Fibroblast of gingiva (primary cell): ENCODE measurements at places on chromosomes 2 and 18.

DNA sequence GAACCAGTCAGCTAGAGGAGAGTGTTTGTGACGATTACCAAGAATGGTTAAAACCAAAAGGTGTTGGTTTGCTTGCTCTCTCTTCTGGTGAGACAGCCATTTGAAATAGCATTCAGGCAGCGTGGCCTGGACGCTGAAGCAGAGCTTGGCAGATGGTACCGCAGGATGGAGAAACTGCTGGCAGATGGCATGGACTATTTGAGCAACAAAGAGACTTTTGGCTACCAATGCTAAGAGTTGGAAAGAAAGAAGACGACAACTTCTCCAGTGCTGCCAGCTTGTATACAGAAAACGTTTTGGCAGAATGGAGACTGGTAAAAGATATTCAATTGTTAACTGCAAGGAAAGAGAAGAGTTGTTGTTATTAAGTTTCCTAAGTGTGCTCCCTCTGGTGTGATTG is 315.0 kb downstream of the PARD3B start:
- DNase-seq, result peak; percentile 80

DNA sequence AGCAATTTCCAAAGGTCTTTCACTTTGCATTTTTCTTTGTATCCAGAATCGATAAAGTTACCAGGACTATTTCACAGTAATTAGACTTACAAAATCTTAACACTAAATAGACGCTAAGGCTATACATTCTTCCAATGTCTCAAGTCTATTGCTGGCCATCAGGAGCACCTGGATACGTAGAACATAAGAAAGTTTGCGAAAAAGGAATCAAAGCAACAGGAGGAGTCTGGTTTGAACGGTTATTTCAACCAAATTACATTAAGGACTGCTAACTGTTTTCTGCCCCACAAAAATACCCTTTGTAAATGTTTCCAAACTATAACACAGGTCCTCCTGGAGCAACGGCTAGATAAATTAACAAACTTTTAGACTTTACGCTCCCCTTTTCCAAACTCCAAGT is 1.4 kb upstream of the HNRNPA3 start:
- no peak for DNase-seq

- no peak for DNase-seq
These were observed 1.9 kb downstream of the NOP58 start for GRCh38 chr2:202267495-202267894.

- DNase-seq, result peak; percentile 10
These were observed 762 bp upstream of the GAD1 start for GRCh38 chr2:170815746-170816503.

DNA sequence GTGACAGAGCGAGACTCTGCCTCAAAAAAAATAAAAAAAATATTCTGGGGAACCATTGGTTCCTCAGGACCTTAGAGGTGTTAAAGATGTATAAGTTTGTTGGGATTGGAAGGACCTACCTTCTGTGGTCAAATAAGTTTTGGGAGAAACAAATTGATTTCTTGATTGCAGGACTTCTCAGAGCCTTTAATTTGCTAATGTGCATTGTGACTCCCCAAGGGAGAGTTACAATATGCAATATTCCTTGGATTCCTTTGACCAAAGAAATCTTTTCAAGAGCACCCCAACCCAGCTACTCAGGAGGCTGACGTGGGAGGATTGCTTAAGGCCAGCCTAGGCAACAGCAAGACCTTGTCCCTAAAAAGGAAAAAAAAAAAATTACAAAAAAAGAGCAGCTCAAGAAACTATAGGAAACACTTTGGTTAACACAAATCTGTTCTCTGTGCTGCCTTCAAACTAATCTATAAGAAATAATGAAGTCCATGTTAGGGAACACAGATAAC is 6.5 kb downstream of the NAGK start:
- no peak for DNase-seq

- DNase-seq, result no peak
These were observed 813.2 kb downstream of the RNF144A start for GRCh38 chr2:7730449-7730848.

GRCh38 chr18:13572721-13573120 is 153.6 kb downstream of the FAM210A start:
- no peak for DNase-seq

DNA sequence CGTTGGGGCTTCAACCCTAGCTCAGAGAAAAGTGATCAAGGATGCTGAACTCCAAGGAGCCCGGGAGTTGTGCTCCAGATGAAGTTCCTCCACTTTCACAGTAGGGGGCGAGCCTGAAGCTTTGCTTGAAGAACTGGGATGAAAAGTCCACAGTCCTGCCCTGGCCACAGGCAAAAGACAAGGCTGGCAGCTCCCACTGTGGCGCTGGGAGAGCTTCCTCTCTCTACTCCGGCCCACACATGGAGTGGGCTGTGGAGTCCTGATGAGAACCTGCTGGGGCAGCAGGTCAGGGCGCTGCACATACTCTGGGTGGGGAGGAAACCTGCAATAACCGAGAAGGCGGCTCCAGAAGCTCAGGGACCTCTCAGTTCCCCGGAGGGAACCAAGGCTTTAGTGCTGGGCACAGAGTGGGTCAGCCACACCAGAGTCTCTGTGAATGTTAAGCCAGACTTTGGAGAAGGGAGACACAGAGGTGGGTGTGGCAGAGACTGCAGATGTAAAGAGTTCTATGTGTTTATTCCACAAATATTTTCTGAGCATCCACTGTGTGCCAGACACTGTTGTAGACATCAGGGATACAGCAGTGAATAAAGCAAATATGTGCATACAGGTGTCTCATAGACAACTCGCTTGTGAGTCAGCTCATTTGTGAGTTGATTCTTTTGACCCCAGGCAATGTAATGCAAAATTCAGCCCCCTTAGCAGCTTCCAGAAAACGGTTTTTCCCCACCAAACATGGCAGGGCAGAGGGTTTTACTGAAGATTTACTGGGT is 48.0 kb upstream of the MRPL33 start:
- DNase-seq, result peak; percentile 68

DNA sequence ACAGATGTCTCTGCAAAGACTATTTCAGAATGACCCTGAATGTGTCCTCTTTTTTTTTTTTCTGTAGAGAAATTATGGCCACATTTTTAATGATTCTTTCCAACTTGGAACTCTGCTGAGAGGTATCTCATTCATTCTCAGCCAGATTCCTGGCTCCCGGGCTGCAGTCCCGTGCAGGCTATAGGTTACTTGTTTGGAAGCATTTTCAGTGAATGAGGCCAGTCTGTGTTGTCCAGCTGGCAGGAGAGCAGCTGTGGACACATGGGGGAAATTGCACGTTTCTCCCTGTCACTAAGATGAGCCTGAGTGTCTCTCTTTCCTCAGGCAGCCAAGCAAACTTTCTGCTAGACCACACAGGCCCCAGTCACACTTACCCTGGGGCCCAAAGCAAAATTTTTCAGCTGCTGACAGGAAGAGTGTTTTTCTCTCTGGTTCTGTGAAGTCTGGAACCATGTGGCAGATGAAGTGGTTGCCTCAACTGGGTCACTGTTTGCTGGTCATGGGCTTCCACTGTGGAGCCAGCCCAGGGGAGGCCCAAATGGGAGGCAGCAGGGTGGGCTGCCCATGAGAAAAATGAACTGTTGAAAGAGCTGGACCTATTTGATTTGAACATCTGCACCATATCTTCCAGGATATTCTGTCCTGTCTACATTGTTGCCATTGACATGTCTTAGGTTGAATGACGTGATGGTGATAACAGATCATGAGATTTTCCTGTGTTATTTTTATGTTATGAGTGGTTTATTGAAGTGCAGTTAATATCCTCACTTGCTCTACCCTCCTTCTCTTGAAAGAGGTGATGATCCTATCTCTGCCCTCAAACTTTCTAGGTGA is 431.2 kb downstream of the LPIN1 start:
- DNase-seq, result peak; percentile 92

DNA sequence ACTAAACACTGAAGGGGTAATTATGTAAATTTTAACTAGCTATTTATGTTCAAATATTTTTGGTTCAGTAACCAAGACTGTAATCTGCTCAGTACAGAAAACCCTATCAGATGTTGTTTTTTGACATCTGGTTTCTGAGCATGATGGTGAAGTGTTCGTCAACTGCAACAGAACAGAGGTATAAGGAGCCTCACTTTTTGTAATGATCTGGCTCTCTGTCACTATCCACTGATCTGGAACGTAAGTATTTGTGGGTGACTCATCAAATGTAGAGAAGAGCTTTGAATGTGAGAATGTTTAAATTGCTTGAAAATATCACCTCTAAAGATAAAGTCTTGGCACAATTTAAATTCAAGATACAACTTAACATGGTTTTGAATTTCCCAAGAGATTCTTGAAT is 213.6 kb upstream of the FAM98A start:
- no peak for DNase-seq

DNA sequence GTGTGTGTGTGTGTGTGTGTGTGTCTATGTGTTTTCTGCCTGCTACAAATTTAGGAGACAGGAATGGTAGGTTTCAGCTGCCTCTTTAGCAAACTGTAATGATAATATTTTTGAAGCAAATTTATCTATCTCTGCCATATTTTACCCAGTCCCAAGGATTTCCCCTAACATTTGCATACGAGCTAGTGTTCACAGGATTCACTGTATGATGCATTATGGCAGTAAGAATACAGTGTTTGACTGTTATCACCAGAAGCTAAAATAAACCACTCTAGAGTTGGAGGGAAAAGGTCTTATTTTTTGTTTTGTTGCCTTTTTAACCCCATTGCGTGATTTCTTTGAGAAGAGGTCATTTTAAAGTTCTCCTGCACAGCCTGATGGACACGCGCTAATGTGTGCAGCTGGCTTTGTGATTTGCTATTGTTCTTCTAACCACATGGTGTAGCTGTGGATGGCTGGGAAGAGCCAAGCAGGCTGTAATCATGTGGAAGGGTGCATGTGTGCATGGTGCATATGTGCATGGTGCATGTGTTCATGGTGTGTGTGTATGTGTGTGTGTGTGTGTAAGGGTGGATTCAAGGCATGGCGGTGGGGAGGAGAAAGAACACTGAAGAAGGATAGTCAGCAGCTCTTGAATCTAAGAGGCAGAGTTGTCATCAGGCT is 62.4 kb downstream of the PLB1 start:
- DNase-seq, result no peak

DNA sequence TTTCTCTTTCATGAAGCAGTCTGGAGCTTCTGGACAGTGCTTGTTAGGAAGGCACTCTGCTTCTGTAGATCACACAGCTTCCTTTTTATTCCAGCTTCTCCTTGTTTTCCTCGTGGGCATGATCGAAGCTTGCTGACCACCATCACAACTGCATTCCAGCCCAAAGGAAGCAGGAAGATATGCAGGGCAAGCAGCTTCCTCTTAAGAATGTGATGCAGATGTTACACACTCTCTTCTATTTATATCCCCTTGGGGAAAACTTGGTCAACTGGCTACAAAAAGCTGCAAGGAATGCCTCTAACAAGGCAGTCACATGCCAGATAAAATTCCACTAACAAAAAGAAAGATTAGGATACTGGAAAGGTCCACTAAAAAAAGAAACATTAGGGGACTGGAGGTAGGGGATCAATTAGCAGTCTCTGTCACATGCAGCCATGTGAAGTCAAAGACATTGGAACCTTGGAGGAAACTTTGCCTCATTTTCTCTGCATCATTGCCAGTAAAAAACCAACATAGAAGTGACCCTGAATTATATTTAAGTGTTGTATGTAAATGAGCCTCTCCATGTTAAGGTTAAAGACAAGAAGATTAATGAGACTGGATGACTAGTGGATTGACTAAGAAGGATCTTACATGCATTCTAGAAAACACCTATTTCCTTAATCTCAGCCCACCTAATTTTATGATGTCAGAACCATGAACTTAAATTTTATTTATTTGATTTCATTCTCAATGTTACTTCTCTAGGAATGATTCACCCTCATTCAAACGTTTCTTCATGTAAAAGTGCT is 98.3 kb downstream of the NAB1 start:
- DNase-seq, result peak; percentile 67

- no peak for DNase-seq
These were observed 1.5 kb downstream of the SFXN5 start for GRCh38 chr2:73069855-73070642.

DNA sequence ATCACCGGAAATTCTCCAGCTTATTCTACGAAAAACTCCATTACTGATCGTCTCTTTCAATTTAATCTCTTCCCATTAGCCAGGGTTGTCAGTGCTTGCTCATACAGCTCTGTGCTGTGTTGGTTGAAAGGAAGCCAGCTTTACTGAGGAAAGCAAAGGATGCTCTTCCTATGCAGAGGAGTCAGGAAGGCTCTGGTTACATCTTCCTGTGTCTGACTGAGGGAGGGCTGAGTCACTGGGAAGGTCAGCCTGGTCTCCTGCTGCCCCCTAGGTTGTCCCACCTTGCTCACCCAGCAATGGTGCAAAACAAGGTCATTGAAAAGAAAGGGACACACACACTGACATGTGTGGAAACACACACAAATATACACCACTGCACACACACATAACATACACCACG is 975.6 kb downstream of the DCDC2C start:
- no peak for DNase-seq

- DNase-seq, result no peak
These were observed 24.9 kb downstream of the PTGR3 start for GRCh38 chr18:75183973-75184493.

DNA sequence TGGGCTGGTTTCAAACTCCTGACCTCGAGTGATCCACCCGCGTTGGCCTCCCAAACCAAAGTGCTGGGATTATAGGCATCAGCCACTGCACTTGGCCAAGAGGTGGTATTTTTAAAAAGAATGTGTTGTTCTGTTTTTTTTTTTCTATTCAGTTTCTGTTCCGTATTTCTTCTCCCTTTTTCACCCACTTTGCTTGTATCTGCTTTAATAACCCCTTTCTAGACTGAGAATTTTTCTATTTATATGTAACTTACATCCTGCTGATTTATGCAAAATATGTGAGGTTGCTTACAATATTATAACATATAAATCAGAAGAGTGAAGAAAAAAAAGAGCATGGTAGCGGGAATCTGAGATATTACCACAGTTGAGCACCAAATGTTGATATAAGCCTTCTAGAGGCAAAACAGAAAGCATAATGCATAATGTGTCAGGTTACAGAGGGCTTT is 17.2 kb upstream of the LYPD6B start:
- no peak for DNase-seq

- DNase-seq, result no peak
These were observed 796.6 kb downstream of the ERBB4 start for GRCh38 chr2:211741966-211742365.

DNA sequence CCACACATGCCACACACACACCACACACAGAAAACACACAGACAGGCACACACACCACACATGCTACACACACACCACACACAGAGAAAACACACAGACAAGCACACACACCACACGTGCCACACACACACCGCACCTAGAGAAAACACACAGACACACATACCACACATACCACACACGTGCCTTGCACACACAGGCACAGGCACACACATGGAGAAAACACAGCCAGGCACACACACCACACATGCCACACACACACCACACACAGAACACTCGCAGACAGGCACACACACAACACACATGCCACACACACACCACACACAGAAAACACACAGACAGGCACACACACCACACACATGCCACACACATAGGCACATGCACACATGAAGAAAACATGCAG is 242.1 kb upstream of the MYT1L start:
- no peak for DNase-seq

DNA sequence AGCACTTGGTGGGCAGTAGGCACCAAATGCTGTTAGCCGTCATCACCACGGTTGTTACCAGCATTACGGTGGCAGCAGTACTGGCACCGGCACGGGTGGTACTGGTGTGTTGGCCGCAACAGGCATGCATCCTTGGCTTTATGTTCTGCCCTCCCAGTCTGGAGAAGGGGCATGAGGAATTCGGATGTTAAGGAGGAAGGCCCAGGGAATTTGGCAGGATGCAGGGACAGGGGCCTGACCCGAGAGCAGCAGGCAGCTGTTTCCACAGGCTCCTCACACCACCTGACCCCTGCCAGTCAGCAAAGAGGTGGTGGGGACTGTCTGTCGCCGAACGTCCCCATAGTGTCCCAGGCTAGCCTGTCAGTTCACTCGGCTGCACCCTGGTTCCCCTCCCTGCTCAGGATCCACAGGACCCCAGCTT is 79.0 kb downstream of the EDAR start:
- DNase-seq, result no peak
